Ovary (tissue), 10 donors: ENCODE measurements at places on chromosomes 2 and 18. TPM values are rescaled to one million over a fixed set of nuclear protein-coding genes. Genes with fewer than 3 reads are reported as not detected.

FAM110C gene
- polyA plus RNA-seq, result 5.8 TPM

VSNL1 gene
- polyA plus RNA-seq, result 2.8 TPM

CTAGE1 gene
- polyA plus RNA-seq, result not detected

GPBAR1 gene
- 2.8 TPM for polyA plus RNA-seq

ASTL gene
- 0.67 TPM for polyA plus RNA-seq

ALPI gene
- not detected for polyA plus RNA-seq

CLASP1 gene
- polyA plus RNA-seq, result 15.8 TPM

VAMP8 gene
- 25.5 TPM for polyA plus RNA-seq

SLC5A7 gene
- polyA plus RNA-seq, result 0.43 TPM

TAF4B gene
- 5.0 TPM for polyA plus RNA-seq

UCN gene
- polyA plus RNA-seq, result not detected

ADAM23 gene
- 0.98 TPM for polyA plus RNA-seq

PCARE gene
- polyA plus RNA-seq, result 0.50 TPM

GCKR gene
- 4.6 TPM for polyA plus RNA-seq
